ENCODE measurements at places on chromosomes 7 and 10.

- DNase-seq, result no peak
Observed at GRCh38 chr7:28779954-28780353, 178.2 kb downstream of the TRIL start.

- no peak for DNase-seq
Observed at GRCh38 chr10:128274938-128275337, 148.7 kb upstream of the MKI67 start.

DNA sequence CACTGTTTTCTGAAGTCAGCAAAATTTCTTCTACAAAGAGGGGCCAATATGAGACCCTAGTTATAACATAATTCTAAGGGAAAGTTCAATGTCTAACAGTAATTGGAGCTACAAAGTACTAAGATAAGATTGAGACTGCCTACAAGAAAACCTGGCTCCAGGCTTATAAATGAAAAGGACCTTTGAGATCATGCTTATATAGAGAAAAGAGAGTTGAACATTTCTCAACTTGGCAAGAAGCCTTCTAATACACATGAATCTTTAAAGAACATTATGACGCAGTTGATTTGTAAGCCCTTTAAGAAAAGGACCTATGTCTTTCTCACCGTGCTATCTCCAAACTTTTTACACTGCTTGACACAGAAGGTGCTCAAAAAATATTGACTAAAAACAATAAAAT is 87.9 kb downstream of the TPK1 start:
- DNase-seq, result no peak

GRCh38 chr10:51469686-51470085 is 229.7 kb downstream of the CSTF2T start:
- no peak for DNase-seq

GRCh38 chr7:129853661-129854268 is 99.0 kb downstream of the UBE2H start:
- no peak for DNase-seq

DNA sequence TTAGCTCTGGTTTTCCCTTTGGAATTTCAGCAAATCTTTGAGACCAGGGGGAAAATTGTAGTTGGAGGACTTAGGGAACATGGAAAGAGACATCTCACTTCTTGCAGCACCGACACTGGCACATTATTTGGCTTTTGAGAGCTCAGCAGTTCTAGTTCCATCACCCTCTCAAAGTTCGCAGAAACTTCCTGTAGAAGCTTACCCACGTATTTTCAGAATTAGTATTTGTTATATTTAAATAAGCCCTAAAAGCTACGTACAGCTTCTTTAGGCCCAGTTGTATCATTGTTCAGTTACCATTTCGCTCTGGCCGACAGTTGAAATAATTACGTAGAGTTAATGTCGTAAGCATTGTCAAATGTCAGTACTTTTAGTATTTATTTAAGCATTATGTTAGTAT is 13.4 kb downstream of the CEP55 start:
- no peak for DNase-seq

GRCh38 chr7:141359262-141359661 is 191.9 kb upstream of the AGK start:
- DNase-seq, result no peak

DNA sequence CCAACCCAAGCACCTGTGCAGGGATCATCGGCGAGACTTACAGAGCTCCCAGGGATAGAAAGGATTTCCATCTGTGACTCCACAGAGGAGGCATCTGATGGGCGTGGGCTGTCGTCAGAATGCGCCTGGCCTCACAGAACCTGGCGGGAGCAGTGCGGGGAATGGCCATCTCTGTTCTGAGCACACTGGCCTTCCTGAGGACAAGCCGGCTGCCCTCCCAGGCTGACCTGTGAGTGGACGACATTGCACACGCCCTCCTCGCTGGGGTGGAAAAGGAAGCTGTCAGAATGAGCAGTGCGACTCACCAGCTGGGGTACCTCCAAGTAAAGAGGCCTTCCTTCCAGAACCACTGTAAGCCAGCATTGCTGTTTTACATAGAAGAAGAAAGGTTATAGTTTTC is 234.6 kb upstream of the PITRM1 start:
- no peak for DNase-seq

DNA sequence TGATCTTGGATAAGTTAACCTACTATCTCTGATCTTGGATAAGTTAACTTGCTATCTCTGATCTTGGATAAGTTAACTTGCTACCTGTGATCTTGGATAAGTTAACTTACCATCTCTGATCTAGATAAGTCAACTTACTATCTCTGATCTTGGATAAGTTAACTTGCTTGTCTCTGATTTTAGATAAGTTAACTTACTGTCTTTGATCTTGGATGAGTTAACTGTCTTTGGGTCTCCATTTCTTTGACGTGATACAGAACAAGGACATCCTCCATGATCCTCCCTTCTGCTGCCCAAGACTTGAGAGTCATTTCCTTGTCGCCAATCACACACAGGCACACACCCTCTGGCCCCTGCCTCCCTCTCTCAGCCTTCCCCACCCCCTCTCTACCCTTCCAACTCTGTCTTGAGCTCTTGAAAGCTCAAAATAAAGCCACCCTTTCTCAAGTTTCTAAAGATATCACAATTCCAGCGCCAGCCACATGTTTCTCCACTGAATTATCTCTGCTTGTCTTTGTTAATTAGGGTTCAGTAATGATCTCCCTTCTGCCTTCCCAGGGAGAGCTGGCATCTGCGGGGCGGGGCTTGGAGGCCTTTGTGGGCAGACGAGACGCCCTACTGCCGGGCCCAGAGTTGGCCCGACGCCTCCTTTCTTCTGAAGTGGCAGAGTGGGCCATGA is 85.1 kb upstream of the GTF2I start:
- DNase-seq, result no peak

GRCh38 chr7:130112093-130112492 is 41.8 kb downstream of the KLHDC10 start:
- no peak for DNase-seq

- no peak for DNase-seq
Observed at GRCh38 chr10:33749067-33749735, 414.7 kb upstream of the NRP1 start.

DNA sequence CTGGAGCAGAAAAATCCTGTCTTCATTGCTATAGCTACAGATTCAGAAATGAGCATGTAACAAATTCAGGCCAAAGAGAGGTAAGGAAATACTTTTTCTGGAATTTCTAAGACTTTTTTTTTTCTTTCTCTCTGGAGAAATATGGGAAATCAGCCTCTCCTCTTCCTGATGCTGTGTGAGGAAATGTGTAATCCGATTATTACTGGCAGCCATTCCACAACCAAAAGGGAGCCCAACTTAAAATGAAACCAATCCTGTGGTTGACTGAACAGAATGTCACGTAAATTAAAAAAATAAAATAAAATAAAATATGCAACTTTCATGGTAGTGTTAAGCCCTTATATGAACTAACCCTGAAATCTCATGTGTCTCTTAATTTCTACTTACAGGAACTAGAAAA is 10.7 kb upstream of the POT1 start:
- DNase-seq, result no peak

DNA sequence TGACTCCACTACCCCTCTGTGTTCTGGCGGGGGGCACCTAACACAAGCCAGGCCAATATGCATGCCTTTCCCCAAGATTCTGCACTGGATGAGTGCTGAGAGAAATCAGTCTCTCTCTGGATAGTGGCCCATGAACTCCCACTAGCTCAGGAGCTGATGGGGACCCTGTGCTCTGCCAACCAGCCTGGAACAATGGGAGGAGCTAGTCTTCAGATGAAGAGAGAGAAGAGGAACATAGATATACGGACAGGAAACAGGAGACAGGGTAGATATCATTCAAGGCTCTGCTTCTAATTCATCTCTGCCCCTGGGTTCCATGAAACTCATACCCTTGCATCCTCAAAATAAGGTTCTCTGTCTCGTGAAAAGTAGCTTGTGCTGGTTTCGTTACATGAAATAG is 27.9 kb upstream of the PLXNA4 start:
- DNase-seq, result no peak

- no peak for DNase-seq
Observed at GRCh38 chr10:79502561-79503309, 9.6 kb upstream of the EIF5AL1 start.

DNA sequence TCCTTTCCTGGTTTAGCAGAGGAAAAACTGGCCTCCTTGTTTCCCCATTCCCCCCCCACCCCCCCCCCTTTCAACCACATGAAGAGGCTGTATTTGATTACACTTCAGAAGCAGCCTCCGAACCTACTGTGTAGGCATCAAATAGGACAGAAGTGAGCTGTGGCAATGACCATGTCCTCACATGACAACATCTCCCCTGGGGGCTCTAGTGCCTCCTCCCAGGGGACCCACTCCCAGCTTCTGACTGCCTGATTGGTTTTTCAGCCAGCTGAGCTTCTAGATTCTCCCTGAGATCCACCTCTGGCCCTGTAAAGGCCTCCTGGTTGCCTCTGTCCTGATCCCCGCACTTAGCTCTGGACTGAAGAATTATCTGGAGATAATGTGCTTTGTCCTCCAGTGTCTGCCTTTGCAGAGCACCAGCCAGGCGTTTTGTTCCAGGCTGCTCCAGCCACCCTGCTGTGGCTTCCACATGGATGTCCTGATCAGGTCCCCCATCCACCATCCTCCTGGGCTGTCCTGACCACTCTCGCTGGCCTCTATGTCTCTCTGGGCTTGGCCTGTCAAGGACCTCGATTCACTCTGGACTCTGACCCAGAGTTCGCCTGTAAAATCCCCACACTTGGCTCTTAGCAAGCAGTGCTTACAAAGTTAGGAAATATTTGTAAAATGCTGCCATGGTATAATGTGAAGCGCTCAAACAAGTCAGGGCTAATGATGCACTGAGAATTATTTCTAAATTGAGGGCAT is 42.4 kb upstream of the TOMM7 start:
- DNase-seq, result no peak

DNA sequence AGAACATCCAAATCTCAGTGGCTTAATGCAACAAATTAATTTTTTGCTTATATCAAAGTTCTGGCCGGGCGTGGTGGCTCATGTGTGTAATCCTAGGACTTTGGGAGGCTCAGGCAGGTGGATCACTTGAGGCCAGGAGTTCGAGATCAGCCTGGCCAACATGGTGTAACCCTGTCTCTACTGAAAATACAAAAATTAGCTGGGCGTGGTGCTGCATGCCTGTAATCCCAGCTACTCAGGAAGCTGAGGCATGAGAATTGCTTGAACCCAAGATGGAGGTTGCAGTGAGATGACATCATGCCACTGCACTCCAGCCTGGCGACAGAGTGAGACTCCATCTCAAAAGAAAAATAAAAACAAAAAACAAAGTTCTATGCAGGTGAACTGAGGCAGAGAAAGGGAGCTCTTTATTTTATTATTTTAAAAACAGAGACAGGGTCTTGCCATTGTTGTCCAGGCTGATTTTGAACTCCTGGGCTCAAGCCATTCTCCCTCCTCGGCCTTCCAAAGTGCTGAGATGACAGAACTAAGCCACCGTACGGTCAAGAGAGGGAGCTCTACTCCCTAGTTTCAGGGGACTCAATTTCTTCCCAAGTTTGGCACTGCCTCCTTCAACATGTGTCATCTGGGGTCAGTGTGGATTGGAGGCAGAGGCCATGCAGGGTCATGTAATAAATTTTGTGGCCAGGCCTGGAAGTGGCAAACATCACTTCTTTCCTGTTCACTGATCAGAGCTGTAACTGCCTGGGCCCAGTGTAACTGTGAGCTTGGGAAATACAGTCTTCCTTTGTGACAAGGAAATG is 2.4 kb downstream of the ADCK2 start:
- DNase-seq, result no peak

- peak; percentile 47 for DNase-seq
Observed at GRCh38 chr10:4127518-4128315, 342.7 kb upstream of the KLF6 start.

GRCh38 chr7:44801890-44802289 is 5.4 kb downstream of the PPIA start:
- no peak for DNase-seq

GRCh38 chr7:131161103-131161502 is 166.6 kb upstream of the MKLN1 start:
- DNase-seq, result no peak

DNA sequence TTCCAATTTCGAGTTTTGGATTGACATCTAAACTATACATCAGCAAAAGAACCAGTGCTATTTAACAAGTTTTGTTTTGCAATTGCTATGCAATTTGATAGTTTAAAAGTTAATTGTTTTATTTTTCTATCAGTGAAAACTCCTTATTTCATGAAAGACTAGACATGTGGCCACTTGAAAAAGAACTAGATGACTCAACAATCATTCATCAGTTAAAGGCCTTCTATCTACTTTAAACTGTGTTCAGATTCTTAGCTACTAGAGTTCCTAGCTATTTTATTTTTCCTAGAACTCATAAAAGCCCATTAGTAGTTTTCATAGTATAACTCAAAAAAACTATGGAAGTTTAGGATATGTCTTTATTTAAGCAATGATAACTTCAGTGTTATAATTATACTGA is 104.6 kb upstream of the LSM8 start:
- DNase-seq, result no peak

- DNase-seq, result no peak
Observed at GRCh38 chr10:97270523-97271154, 21.8 kb downstream of the ARHGAP19 start.

GRCh38 chr7:114802632-114803031 is 119.3 kb upstream of the MDFIC start:
- no peak for DNase-seq

DNA sequence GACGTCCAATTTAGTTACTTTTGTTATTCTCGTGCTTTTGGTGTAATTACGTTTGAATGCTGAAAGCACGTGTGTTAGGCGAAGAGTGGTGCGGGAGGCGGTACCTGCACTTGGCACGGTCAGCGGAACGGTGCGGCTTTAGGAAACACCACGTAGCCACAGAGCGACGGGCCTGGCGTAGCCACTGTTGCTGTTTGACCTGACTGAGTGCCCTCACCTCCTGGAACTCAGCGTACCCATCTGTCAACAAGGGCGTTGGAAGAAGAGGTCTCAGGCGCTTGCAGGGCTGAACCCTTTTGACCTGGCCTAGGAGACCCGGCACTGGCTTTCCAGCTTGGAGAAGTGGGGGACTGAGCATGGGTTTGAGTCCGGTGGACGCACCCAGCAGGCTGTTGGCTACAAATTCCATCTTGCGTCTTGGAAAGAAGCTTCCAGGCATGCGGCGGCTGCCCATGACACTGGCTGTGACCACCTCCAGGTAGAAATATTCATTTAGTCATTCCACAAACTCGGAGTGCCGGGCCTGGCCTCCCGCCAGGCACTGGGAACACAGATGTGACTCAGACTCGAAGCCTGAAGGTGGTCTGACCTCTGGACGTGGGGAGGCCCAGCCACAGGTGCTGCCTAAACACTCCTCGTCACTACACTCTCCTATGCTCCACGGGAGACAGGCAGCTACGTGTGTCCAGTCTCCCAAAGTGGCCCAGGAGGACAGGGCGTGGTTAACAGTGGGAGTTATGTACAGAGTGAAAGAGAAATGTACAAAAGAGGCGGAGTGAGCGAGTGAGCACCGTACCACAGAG is 22.2 kb downstream of the FAM20C start:
- DNase-seq, result no peak

- no peak for DNase-seq
Observed at GRCh38 chr7:35334506-35334905, 80.6 kb upstream of the TBX20 start.

GRCh38 chr7:96669812-96670211 is 39.8 kb downstream of the SEM1 start:
- no peak for DNase-seq

GRCh38 chr7:108839076-108839475 is 269.4 kb downstream of the DNAJB9 start:
- no peak for DNase-seq

All from germinal center (tissue), 1 donor.